ENCODE measurements at places on chromosomes 1 and 21.
A peak's percentile ranks its signal among the peaks of the same experiment; 100 is the strongest.

- no peak for DNase-seq
Measured at GRCh38 chr1:245788269-245788668, 633.5 kb downstream of the KIF26B start.

- DNase-seq = no peak
Measured at GRCh38 chr1:117802531-117803257, 126.7 kb downstream of the GDAP2 start.

DNA sequence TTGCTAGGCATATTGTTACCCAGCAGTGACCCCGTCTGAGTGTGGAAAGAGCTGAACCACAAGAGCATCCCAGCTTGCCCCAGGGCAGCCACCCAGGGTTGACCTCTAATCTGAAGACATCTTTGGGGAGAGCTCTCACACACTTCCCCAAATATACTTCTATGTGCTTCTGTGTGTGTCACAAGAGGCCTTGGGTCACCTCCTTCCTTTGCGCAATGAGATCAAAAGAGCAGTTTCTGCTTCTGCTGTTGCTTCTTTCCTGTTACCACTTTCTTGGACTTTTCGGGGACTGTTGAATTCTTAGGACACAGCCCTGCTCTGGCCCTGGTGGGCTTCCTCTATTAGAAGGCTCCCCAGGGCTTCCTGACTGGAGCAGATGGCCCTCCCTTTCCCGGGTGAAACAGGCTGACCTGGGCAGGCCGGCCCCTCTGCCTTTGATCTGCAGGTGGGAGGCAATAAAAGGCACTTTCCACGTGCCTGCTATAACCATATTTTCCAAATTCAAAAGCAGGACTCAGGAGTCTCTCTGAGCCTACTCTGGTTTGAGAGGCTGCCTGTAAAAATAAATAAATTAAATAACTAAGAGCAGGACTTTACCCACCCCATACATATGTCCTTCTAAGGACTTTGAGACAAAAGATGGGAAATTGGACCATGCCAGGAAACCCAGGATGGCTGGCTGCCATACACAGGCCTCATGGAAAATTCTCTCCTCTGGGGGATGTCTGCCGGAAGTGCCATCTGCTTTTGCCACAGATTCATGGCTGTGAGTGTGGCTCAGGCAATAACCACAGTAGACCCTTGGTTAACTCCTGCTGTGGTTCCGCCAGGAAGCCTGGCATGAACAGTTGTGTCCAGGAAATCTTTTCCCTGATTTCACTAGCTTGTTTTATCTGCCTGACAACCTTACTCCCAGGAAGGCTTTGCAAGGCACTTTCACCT, 28.3 kb upstream of the RCSD1 start:
- peak; percentile 95 for DNase-seq

- DNase-seq = no peak
Measured at GRCh38 chr1:9634582-9634981, 16.9 kb upstream of the PIK3CD start.

- DNase-seq = no peak
Measured at GRCh38 chr1:155305881-155306391, 2.7 kb upstream of the FDPS start.

DNA sequence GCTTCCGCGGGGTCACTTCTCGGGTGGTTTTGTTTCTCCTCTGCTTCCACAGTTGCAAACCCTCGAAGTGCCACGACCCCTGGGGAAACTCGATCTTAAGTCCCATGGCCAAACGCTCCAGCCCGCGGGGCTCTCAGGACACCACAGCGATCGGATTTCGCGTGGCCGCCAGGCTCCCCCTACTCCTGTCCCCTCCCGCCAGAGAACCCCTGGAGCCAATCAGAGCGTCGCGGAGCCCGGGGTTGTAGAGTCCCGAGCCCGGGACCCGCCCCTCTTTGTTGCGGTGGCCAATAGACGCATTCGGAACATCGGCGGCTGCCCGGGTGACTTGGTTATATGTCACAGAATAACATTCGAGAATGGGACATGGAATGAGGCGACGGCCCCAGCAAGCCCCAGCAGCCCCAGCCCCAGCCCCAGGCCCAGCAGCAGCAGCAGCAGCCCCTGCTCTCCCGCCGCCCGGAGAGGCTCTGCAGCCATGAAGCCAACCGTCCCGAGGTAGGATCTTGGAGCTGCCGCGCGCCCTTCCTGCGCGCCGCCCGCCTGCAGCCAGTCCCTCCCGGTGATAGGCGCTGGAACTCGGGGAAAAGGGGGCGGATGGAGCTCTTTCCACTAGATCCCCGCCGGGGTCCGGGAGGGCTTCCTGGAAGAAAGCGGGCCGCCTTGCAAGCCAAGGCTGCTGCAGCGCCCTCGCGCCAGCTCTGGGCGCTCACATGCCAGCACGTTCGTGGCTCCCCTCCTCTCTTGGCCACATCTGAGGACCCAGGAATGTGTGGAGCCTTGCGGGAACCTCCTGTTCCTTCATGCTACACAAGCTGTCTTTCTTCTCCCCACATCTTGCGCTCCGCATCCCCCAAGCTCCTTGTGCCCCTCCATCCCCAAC, at the start of gene VASH2:
Gene VASH2, plus strand, starts transcription at position 299 of the 883 bp plus-strand sequence. CDS start 1,002 bp downstream, outside the sequence.
- DNase-seq = peak; percentile 84

DNA sequence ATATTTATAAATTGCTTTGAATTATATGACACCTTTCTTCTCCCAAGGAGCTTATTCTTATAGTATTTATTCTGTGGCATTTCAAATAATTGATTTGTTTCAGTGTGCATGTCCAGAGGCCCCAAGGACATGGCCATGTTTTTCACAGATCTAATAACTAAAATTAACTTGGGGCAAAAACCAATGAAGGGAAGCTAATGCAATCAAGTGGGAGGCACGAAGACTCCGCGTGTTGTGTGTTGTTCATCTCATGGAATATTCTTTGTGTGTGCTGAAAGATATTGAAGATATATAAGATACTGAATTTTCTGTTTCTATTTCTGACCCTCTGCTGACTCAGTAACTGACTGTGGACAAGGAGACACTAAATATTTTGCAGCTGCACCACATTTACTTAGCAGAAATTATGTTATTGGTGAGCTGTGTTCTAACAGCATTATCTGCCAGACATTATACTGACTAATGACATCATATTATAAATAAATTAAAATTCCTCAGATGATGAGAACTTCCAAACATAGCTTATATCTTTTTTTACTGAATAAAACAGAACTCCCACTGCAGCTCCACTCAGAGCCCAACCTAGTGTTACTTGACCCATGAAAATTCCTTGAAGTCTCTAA, 519.3 kb upstream of the CXADR start:
- DNase-seq = no peak

- DNase-seq = no peak
Measured at GRCh38 chr21:16124378-16125138, 394.8 kb downstream of the USP25 start.

All from NB4 (cell line).